Mucosa of descending colon (tissue), 3 donors: ENCODE measurements at places on chromosomes 7 and 10.
A peak's percentile ranks its signal among the peaks of the same experiment; 100 is the strongest.

GRCh38 chr7:157831143-157831905 is 494.5 kb downstream of the DNAJB6 start:
- no peak for DNase-seq

DNA sequence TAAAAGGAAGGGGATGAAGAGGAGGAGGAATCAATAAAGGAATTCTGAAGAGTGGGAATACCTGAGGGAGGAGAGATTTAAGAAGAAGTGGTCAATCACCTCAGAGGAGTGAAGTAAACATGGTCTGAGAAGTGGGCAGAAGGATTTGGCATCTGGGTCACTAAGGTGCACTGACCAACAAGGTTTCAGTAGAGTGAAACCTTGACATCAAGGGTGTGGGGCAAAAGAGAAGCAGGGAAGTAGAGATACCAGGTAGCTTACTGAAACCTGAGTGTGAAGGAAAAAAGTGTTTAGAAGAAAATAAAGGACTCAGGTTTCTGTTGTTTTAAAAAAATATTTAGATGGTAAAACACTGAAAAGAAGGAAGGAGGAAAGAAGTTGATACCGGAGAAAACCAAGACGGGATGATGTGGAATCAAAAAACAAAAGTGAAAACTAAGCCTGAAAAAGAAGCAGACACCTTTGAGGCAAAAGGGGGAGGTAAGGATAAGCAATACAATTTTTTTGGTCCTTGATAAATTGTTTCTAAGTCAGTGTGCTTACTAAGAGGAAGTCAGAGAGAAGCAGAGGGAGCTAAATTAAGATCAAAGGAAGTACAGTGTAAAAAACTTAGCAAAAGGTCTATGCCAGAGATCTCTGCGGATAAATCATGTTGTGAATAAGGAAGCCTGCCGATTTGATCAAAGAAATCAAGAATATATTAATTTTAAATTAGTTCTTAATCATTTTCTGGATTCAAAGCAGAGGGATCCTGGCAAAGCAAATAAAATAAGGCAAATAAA is 137.2 kb upstream of the GPR22 start:
- no peak for DNase-seq

GRCh38 chr10:29732918-29733317 is 98.1 kb upstream of the SVIL start:
- DNase-seq, result no peak

DNA sequence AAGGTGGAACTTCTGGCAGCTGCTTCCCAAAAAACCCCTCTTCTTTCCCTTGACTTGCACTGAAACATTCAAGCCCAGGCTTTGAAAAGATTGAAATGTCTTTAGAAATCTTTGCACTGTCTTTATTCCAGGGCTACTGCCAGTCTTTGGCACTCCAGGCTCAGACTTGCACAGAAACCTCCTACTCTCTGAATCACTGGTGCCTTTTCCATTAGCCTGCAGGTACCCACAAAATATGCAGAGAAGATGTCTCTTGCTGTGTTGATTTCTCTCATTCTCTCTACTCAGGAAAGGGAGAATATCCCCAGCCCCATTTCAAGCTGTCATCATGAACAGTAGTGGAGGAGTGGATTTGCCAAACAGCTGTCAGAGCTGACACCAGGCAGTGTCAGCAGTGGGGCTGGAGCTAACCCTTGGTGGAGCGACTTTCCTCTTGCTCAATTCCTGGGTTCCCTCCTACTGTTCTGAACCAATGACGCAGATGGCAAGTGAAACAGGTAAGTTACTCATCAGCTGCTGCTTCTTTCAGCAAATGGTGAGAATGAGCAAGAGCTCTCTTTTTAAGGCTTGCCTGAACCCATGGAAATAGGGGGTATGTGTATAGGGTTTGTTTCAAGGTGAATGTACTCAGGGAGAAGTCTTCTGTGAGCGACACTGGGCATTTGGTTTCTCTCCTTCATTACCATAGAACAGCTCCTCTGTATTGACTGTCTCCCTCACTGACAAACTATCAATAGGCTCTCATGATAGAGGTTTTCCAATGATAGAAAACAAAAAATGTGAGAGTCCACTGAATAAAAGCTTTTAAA is 362.4 kb downstream of the ADRA2A start:
- DNase-seq, result no peak

- DNase-seq, result no peak
Measured at GRCh38 chr7:1343551-1343950, 110.9 kb downstream of the UNCX start.

- DNase-seq, result no peak
Measured at GRCh38 chr10:21399392-21400035, 126.0 kb downstream of the SKIDA1 start.

- no peak for DNase-seq
Measured at GRCh38 chr10:132232023-132232951, 45.5 kb downstream of the DPYSL4 start.

DNA sequence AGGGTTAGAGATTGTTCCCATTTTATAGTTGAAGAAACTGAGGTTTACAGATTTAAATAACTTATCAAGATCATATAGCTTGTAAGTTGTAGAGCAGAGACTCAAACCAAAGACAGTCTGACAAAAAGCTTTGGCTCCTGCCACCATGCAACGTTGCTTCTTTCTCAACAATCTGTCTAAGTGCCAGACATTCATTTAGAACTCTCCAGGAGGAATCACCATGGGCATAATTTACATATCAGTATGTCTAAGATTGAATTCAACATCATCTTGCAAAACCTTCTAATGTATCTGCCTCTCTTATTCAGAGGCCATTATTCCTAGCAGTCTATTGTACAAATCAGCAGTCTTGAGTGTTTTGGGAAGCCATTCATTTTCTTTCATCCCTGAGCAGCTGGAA is 163.5 kb upstream of the PLXDC2 start:
- no peak for DNase-seq

GRCh38 chr10:125213541-125214282 is 53.3 kb upstream of the CTBP2 start:
- no peak for DNase-seq

GRCh38 chr7:144386741-144387140 is 16.8 kb downstream of the NOBOX start:
- DNase-seq, result no peak

- DNase-seq, result no peak
Measured at GRCh38 chr7:123433665-123434064, 100.7 kb downstream of the IQUB start.

GRCh38 chr7:44045226-44046014 is 918 bp downstream of the DBNL start:
- no peak for DNase-seq

DNA sequence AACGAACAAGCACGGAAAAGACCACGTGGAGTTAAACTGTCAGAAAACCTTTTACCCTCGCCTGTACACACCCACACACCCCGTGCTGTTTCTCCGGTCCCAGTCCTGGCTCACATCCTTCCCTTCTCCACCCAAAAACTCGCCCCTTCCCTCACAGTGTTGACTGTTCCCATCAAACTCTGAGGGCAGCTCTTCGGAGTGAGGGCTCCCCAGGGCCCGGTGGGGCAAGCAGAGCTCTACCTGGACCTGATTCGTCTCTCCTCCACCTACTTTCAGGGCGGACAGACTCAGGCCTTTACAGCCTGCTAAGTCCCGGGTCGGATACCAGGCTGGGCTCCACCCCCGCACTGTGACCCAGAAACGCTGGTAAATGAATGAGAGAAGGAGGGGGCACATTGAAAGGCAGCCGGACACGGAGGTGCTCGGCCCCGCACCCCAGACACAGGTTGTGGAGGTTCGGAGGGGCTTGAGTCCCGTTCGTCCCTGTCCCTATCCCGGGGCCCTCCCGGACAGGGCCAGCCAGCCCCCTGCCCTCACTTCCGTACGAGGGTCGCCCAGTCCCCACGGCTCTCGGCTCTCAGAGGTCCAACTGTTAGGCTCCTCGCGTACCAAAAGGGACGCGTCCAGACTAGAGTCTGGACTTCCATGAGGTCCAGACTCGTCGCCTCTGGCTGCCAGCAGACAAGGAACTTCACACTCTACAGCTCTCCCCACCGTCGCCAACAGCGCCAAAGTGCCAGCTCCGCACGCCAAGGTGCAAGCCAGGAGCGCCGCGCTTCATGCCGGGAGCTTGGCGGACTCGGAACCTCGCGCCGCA is 31.7 kb upstream of the ASL start:
- peak; percentile 80 for DNase-seq

DNA sequence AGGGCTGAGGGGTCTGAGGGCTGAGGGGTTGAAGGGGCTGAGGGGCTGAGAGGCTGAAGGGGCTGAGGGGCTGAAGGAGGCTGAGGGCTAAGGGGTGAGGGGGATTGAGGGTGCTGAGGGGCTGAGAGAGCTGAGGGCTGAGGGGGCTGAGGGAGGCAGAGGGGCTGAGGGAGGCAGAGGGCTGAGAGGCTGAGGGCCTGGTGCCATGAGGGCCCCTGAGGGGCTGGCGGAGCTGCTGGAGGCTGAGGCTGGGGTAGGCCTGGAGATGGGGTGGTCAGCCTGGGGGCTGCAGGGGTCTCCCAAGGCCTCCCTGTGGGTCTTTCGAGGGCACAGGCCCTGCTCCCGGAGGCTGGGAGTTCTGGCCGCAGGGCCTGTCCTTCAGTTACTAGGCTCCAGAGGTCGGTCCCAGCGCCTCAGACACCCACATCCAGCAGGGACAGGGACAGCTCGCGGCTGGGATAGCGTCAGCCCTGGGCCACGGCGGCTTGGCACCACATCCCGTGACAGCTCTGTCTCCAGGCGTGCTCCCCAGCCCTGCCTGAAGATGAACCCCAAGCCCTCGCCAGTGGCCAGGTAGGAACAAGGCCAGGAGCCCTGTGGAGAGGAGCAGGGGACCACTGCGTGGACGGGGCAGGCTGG is 16.9 kb downstream of the MYO1G start:
- DNase-seq, result no peak

- no peak for DNase-seq
Measured at GRCh38 chr7:155316427-155317113, 18.9 kb downstream of the INSIG1 start.

DNA sequence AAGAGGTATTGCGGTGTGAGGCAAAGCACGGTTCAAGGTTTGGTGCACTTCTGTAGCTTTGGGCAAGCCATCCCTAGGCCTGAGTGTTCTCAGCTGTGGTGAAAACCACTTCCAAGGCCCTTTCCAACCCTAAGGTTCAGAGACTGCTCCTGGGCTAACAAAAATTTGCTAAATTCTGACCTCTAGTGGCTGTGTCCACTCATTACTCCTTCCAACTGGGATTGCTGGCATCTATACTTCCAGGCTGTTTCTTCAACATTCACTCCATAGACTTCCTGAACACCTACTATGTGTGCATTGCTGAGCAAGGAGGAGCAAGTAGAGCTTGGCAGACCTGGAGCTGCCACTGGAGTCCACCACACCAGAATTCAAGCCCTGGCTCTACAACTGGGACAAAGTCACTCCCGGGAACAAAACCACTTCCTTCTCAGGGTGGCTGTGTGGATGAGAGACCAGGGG is 29.3 kb upstream of the SH3PXD2A start:
- no peak for DNase-seq

DNA sequence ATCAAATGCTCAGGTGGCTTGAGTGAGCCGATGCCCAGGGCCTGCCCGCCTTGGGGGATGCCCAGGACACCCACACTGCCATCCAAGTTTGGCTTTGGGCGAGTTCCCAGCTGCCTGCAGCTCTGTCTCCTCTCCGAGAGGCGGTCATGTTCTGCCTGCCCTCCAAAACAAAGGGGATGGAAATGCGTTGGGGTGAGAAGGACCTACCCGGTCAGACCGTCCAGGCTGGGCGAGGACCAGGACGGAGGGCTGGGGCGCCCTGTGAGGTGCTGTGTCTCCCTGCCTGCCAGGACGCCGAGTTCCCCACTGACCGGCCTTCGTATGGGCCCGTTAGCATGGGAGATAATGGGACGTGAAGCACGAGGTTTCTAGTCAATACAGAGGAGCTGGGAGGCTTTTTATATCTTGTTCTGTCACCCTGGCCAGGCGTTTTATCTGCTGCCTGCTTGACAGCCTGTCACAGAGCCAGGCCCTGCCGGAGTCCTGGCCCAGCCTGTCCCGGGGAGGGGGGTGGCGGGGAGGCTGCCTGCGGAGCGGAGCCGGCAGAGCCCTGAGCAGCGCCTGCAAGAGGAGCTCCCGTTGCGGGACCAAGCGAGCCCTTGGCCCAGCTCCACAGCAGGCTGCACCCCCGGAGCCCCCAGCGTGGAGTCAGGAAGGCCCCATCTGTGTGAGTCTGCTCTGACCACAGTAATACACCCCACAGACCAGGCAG is 22.0 kb upstream of the ELFN1 start:
- no peak for DNase-seq

DNA sequence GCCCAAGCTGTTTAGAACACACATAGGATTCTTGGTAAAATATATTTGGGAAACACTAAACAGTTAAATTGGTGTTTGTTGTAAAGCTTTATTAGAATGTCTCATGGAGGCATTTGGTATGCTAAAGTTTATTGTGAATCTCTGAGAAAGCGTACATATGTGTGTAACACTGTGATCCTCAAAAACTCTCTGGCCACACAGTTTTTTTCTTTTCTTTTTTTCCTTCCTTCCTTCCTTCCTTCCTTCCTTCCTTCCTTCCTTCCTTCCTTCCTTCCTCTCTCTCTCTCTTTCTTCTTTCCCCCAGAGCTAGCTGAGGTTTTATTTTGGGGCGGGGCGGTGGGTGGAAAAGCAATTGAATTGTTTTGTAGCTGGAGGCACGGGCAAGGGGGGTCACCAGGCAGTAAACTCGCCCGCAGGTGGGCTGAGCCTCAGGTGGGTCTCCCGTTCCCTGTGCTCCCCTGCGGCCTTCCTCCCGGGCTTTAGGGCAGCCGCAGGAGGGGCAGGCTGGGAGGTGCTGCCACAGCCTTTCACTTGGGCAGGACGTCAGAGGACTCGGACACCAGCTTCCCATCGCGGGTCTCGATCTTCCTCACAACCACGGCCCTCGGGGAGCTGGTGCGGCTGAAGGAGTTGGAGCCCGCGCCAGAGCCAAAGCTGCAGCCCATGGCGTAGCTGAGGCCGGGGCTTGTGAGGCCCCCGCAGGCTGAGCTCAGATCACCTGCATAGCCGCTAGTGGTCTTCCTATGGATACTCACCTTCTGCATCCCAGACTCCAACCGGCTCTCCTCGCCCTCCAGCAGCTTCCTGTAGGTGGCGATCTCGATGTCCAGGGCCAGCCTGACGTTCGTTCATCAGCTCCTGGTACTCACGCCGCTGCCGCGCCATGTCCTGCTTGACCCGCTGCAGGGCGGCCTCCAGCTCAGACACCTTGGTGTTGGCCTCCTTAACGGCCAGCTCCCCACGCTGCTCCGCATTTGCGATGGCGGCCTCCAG is 459.0 kb downstream of the GATA3 start:
- DNase-seq, result peak; percentile 42

- no peak for DNase-seq
Measured at GRCh38 chr7:55588379-55588699, 16.0 kb upstream of the VOPP1 start.
